Colonic mucosa (tissue), 4 donors: ENCODE measurements at places on chromosomes 6 and 20. TPM values are rescaled to one million over a fixed set of nuclear protein-coding genes. Genes with fewer than 3 reads are reported as not detected.

The FAM83B gene
- 62.8 TPM for total RNA-seq

The SLC22A3 gene
- 2.5 TPM for total RNA-seq

DNA sequence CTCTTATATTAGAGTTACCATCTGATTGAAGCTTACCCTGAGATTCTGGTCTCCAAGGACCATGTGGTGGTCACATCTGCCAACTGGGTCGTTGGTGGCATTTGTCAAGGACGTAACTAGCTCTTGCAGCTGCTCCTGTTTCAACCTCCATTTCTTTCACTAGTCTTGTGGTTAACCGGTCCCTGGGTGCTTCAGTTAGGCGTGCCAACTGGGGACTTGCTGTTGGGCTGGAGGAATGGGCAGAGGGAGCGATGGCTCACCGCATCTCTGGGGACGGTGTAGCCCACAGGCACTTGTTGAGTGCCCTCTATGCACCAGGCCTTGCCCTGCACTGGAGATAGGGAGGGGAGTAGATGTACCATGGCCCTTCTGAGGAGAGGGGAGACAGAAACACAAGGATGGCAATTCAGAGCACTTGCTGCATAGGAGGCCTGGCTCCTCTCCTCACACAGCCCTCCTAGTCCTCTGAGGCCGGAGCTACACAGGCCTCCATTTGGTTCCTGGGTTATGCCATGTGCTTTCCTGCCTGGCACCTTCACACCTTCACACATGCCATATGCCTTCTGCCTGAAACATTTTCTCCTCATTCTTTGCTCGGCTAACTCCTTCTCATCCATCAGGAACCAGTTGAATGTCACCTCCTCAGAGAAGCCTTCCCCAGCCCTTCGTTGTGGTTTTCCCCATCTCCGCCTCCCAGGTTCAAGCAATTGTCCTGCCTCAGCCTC is 20.0 kb upstream of the ASXL1 start:
- no peaks in the 10 kb centered on the region for H3K36me3 ChIP-seq
- H3K27ac ChIP-seq, result no peak overlapping the region
- no peaks in the 10 kb centered on the region for H3K4me1 ChIP-seq
- DNase-seq, result no peak
- no peak overlapping the region for H3K4me3 ChIP-seq

DNA sequence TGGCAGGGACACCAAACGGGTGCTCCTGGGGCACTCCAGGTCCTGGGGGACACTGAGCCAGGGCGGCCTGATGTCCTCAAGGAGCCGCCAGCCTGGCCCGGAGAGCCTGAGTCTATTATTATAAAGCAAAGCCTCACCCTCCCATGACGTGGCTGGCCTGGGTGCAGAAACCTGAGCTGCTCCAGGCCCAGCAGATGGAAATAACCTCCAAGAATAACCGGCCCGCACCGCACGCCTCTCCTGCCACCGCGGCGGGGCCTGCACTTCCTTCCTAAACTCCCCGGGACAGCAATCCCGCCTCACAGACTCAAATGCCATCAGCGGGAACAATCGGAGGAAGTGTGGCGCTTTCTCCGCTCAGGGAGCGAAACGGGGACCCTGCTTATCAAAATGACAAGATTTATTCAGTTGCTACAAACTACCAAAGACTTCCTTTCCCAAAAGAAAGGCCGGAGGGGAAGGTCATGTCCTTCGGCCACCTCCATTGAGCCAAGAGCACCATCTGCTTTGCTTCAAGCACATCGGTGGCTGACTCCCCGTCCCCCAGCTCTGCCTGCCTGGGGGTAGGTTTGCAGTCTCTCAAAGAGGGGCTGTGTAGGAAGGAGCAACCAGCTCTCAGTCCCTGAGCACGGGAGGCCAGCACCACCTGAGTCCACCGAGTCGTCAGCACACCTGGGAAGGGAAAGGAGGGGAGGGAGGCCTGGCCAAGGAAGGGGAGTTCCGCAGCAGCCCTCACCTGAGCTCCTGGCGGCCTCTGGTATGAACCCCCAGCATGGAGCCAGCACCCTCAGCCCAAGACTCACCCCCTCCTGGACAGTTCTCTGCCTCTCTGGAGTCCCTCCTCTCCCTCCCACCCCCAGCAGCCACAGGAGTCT is 78.6 kb upstream of the QKI start:
- no peaks in the 10 kb centered on the region for H3K4me1 ChIP-seq
- H3K4me3 ChIP-seq, result no peak overlapping the region
- no peaks in the 10 kb centered on the region for H3K27me3 ChIP-seq
- H3K27ac ChIP-seq, result no peak overlapping the region
- H3K36me3 ChIP-seq, result no peaks in the 10 kb centered on the region

DNA sequence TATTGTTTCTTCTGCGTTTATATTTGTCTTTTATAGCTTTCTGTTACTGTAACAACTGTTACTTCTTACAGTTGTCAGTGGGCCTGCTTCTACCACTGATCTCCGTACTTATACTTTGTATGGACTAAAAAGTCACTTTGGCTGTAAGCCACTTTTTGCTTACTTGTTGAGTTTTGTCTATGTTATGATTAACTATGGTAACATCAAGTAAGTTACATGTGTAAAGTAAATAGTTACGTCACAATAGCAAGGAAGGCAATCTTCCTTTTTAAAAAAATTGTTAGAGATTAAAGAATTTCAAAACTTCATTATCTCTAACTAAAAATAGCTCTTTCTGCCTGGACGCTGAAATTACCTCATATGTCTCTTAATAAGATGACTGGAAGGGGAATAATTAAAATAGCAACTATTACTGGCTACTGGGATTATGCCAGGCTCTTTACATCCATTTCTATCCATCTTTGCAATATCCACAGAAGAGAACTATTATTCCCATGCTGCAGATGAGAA is 10.9 kb downstream of the TFB1M start:
- no peak overlapping the region for H3K27ac ChIP-seq
- H3K36me3 ChIP-seq, result no peaks in the 10 kb centered on the region
- no peak overlapping the region for H3K4me3 ChIP-seq

The ZNF831 gene
- 0.20 TPM for total RNA-seq

DNA sequence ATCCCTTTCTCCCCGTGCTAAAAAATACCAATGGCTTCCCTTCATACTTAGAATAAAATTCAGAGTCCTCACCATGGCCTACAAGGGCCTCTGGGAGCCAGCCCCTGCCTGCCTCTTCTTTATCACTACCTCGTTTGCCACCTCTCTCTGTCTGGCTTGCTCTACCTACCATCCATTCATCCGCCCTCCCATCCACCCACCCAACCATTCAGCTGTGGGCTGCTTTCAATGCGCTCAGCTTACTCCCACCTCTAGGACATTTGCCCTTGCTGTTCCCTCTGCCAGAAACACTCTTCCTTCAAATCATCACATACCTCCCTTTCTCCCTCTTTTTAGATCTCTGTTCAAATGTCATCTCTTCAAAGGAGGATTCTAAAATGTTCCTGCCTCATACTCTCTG is 44.4 kb downstream of the PACSIN1 start:
- DNase-seq, result no peak
- no peaks in the 10 kb centered on the region for H3K4me1 ChIP-seq
- no peak overlapping the region for H3K4me3 ChIP-seq
- no peak overlapping the region for H3K27ac ChIP-seq
- H3K27me3 ChIP-seq, result no peaks in the 10 kb centered on the region

GRCh38 chr20:5652626-5653553 is 97.3 kb upstream of the SHLD1 start:
- no peak overlapping the region for H3K4me3 ChIP-seq
- DNase-seq, result no peak
- H3K36me3 ChIP-seq, result no peaks in the 10 kb centered on the region
- peak overlapping the region; percentile 33 for H3K27ac ChIP-seq

The ISM1 gene
- total RNA-seq, result not detected

- H3K36me3 ChIP-seq, result no peaks in the 10 kb centered on the region
- no peak overlapping the region for H3K27ac ChIP-seq
- no peak for DNase-seq
- H3K4me3 ChIP-seq, result no peak overlapping the region
- no peaks in the 10 kb centered on the region for H3K4me1 ChIP-seq
- H3K27me3 ChIP-seq, result no peaks in the 10 kb centered on the region
Measured at GRCh38 chr20:40922865-40923264, 105.8 kb upstream of the TOP1 start.

GRCh38 chr20:53343448-53343847 is 250.2 kb downstream of the ZNF217 start:
- H3K4me3 ChIP-seq, result no peak overlapping the region
- no peaks in the 10 kb centered on the region for H3K36me3 ChIP-seq
- H3K27me3 ChIP-seq, result no peaks in the 10 kb centered on the region
- H3K4me1 ChIP-seq, result no peaks in the 10 kb centered on the region
- H3K27ac ChIP-seq, result peak overlapping the region; percentile 33

GRCh38 chr6:138654715-138655634 is 118.6 kb upstream of the CCDC28A start:
- no peak for DNase-seq
- no peak overlapping the region for H3K4me3 ChIP-seq
- no peak overlapping the region for H3K27ac ChIP-seq
- H3K4me1 ChIP-seq, result no peaks in the 10 kb centered on the region

DNA sequence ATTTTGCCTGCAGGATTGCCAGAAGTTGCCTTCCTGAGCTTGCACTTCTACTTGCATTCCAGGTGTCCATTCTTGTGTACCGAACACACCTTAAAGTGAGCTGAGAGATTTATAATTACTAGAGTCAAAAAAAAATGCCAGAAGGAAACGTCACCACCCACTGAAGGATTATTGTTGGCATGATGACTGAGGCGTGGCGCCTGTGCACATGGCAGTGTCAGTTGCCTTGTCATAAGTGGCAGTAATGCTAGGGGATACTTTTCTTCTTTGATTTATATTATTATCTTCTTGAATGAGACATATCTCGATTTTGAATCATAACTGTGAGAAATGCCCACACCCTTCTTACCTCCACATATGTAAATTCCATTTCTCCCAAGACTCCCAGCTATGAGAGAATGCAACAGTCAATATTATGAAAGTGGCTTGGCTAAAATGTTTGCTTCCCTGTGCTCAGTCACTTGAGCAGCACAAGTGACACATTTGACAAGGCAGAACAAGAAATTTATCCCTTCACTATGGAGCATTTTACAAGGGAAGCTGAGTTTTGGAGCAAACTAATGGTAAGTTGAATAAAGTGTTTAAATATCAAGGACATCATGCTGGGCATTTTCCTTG is 149.5 kb upstream of the SASH1 start:
- DNase-seq, result peak; percentile 64
- H3K4me1 ChIP-seq, result peaks cover 5% of the 10 kb centered on the region
- H3K4me3 ChIP-seq, result no peak overlapping the region
- no peaks in the 10 kb centered on the region for H3K27me3 ChIP-seq
- H3K27ac ChIP-seq, result no peak overlapping the region

- H3K27ac ChIP-seq, result no peak overlapping the region
- no peak overlapping the region for H3K4me3 ChIP-seq
- DNase-seq, result peak; percentile 58
- H3K27me3 ChIP-seq, result no peaks in the 10 kb centered on the region
Measured at GRCh38 chr6:119129148-119129967, 50.9 kb upstream of the FAM184A start.

The MCHR2 gene
- not detected for total RNA-seq

DNA sequence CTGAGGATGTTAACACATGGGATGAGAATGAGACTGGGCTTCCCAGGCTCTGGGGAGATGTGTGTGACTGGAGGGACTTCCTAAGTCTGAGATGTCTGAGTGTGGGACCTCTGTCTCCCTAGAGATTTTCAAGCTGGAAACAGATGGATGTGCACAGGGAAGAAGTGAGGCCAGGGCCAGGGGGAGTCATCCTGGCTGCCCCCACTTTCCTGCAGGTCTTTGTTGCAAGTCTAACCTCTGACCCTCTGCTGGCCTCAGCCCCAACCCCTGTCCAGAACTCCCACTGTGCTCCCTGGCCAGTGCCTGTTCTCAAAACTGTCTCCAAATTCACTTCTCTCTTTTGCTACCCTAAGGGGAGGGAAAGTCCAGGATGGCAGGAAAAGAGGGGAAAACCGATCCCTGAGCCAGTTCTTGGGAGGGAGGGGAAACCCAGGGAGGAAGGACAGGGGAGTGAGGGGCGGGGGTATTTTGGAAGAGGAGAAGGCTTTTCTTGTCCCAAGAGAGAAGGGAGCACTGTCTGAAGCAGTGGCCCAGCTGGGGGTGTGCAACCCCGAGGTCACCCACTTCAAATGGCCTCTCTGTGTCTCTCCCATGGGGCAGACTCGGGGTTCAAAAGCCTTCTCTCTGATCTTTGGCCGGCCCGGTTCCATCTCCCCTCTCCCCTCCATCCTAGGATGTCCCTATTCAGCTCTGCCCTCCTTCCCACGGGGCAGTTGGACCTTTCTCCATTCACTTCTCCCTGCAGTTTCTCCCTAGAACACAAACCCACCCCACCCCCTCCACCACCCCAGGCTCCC is 3.1 kb downstream of the PPP1R18 start:
- peaks cover 4% of the 10 kb centered on the region for H3K4me1 ChIP-seq
- DNase-seq, result no peak
- H3K27me3 ChIP-seq, result no peaks in the 10 kb centered on the region
- H3K27ac ChIP-seq, result peak overlapping the region; percentile 84
- H3K4me3 ChIP-seq, result peak overlapping the region; percentile 53

- no peaks in the 10 kb centered on the region for H3K36me3 ChIP-seq
- H3K4me1 ChIP-seq, result no peaks in the 10 kb centered on the region
- H3K4me3 ChIP-seq, result no peak overlapping the region
- no peak overlapping the region for H3K27ac ChIP-seq
- H3K27me3 ChIP-seq, result no peaks in the 10 kb centered on the region
Measured at GRCh38 chr6:85537055-85537494, 56.6 kb downstream of the SNX14 start.

The VNN1 gene
- total RNA-seq, result 6.4 TPM

DNA sequence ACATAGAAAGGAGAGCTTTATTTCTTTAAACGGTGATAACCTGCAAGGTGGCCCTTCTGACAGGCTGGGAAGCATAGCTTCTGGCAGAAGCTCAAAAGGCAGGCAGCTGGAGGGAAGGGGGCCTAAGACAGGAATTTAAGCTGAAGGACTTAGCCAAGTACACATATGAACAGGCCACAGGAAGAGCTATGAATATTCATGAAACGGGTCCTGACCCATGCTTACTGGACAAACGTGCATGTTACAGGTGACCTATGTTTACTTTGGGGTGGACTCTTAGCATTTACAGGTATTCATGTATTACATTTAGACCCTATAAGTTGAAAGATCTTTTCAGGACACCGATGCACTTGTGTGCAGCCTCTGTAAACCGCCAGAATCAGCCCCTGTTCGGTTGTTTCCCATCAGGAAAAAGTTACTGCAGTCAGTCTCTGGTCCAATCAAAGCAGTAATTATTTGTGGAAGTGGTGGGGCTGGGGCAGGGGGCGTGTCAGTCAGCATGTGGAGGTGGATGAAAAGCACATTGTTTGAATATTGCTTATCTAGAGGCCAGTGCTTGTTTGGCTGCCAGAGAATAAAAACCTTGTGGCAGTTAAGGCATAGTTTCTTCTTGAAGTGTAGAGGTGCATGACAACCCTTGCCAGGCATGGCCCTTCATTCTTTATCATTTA is 2.9 kb upstream of the GZF1 start:
- H3K27ac ChIP-seq, result peak overlapping the region; percentile 95
- peak; percentile 42 for DNase-seq
- peaks cover 12% of the 10 kb centered on the region for H3K4me1 ChIP-seq
- H3K36me3 ChIP-seq, result no peaks in the 10 kb centered on the region
- H3K27me3 ChIP-seq, result no peaks in the 10 kb centered on the region
- H3K4me3 ChIP-seq, result no peak overlapping the region
